HCEC 1CT (cell line): ENCODE measurements at places on chromosomes 1 and 21.

DNA sequence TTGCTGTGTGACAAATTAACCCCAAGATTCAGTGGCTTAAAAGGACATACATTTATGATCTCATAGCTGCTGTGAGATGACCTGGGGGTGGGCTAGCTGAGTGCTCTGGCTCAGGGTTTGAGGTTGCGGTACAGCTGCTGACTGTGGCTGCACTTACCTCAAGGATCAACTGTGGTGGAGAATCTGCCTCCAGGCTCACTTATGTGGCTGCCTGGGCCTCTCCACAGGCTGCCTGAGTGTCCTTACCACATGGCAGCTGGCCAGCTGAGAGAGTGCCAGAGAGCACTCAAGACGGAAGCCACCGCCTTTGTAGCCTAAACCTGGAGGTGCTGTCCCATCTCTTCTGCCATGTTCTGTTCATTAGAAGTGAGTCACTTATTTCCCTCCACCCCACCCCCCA, 5.7 kb downstream of the LRRC71 start:
- peak; percentile 7 for DNase-seq

DNA sequence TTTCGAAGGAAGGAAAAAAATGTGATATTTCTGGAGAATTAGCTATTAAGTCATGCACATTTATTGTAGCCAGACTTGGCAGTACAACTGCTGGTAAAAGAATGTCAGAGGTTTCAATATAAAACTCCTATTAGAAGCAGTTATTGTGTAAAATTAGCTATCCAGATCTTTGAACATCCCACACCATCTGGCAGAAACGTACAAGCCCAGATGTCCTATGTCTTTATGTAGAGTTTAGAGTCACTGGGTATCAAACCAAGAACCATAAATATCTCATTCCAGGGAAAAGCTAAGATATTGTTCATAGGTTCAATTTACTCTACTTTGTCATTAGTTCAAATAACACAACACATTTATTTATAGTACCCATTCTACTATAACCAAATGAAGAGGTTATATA, 31.4 kb downstream of the OLFM3 start:
- DNase-seq: no peak

GRCh38 chr1:36542024-36542961, 59.6 kb upstream of the CSF3R start:
- DNase-seq: no peak

DNA sequence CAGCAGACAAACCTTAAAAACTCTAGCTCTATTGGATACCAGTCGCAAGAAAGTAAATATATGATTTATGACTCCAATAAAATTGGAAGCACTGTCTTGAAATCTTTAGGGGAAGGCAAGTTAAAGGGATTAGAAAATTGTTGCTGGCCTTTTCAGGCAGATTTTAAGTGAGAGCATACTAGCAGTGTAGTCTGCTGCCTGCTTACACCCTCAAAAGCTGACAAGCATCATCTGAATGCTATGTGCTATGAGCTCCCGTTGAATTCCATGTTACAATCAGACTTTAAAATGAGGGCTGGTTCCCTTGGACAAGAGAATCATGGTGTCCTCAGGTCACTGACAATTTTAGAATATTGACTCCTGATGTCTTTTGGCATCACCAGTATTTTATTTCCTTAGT, 271.1 kb upstream of the C1orf105 start:
- DNase-seq: peak; percentile 59

GRCh38 chr21:33510826-33511225, 19.3 kb upstream of the DNAJC28 start:
- DNase-seq: no peak

GRCh38 chr1:113786069-113786468, 26.2 kb downstream of the RSBN1 start:
- DNase-seq: peak; percentile 30

DNA sequence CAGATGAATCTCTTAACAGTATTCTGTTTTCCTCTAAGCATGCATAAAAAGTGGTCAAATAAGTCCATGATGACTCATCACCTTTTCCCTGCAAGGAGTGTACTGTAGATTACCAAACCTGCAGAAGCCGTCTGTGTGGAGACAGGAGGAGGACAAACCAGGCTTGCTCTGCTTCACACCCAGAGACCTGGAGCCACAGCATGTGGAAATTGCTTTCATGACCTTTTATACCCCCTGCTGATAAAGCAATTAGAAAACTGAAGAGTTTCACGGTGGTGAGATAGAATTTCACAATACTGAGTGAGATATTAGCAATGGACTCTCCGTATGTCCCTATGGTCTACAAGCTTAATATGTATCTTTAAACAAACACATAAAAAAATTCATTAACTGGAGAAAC, 9.4 kb downstream of the CORT start:
- peak; percentile 72 for DNase-seq

GRCh38 chr21:41894922-41895557, 15.9 kb upstream of the PRDM15 start:
- peak; percentile 59 for DNase-seq

DNA sequence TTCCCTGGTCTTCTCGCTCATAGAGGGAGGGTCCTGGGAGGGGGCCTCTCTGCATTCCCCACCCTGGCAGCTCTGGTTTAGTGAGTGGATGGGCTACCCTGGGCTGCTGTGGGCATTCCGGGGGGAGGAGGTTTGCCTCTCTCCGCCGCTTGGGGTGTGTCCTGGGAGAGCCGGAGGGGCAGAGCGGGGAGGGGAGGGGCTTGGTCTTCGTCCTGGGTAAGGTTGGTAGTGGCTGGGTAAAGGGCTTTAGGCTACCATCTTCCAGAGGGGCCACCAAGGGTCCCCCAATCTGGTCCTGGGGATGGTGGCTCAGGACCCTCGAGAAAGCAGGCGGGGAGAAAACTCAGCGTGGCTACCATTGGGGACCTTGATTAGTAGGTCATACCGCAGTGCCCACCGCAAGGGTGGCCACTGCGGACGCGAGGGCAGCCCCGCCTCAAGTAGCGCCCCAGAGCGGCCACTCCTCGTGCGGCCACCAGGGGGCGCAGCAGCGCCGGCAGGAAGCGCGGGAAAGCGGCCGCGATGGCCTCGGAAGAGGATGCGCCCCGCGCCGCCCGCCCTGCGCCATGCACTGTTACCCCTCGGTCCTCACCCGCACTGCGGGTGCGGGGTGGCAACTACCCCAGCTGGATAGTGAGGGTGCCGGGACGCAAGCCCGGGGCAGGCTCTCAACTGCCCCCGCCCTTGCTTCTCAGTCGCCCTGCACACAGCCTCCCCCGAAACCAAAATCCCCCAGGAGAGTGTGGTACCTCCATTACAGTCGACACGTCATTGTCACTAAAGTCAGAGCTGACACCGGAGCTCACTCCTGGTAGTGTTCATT, 44.1 kb upstream of the SLC25A33 start:
- no peak for DNase-seq

- DNase-seq: no peak
These were observed 3.5 kb upstream of the ICMT start for GRCh38 chr1:6239213-6239752.

GRCh38 chr1:188433425-188433824, 1604.7 kb downstream of the PLA2G4A start:
- DNase-seq: peak; percentile 81

GRCh38 chr1:15042866-15043265, 110.7 kb upstream of the TMEM51 start:
- DNase-seq: no peak

DNA sequence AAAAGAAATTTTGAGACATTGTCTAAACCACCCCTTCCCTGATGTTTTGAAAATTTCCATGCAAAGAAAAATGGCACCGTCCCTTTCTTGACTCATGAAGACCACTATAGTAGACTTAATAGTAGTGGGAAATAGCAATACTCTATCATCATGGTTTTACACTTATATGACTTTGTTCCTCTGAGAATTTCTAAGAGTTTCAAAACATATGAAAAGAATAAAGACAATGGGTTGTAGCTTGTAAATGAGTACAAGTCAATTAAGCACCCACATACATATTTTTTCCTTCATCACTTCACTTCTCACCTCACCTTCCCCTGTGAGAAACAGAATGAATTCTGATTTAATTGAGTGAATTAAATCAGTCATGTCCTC, 151.7 kb downstream of the LYPLAL1 start:
- DNase-seq: no peak

GRCh38 chr1:177246710-177247580, 76.2 kb downstream of the BRINP2 start:
- DNase-seq: peak; percentile 6

DNA sequence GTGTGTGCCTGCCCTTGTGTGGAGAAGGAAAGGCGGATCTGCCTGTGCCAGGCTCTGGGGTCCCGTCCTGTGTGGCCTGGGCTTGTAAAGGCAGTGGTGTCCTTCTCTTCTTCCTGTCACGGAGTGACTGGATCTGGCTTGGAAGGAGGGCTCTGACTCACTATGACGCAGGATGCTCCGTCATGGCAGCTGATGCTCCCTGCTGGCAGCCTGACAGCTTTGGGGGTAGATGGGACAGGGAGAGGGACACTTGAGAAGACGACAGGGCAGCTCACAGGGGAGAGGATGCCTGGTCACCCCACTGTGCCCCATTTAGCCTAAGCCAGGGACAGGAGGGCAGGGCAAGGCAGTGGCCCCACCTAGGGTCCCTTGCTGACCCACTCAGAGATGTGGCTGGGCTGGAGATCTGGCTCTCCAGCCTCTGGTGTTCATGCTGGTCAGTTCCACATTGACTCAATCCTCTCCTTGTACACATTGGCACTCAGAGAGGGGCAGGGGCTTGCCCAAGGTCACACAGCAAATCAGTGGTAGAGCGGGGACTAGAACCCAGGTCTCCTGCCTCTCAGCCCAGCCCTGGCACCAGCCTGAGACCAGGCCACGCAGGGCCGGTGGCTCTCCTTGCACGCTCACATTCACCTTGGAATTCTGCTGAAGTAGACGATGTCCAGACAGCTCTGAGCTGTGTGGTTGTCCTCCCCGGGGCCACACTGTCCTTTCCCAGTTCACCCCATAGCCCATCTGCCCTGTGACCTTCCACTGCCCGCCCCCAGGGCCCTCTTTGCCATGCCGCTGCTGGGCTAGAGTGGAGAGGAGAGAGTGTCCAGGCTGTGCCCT, 2.8 kb upstream of the FAM131C start:
- peak; percentile 90 for DNase-seq

- no peak for DNase-seq
These were observed 200.6 kb downstream of the PRDM2 start for GRCh38 chr1:13900583-13900982.

GRCh38 chr1:221795380-221795779, 53.5 kb upstream of the DUSP10 start:
- no peak for DNase-seq

DNA sequence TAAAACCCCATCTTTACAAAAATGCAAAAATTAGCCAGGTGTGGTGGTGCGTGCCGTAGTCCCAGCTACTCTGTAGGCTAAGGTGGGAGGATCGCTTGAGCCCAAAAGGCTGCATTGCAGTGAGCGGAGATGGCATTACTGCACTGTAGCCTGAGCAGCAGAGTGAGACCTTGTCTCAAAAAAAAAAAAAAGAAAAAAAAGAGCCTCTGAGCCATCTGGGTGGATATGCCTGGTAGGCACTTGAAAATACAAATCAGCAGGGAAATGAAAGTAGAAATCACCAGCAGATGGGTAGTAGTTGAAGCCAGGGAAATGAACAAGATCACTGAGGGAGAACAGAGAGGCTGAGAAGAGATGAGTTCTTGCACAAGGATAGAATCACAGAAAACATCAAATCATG, 131.0 kb upstream of the HMCN1 start:
- no peak for DNase-seq

GRCh38 chr1:167661527-167662426, 31.7 kb downstream of the RCSD1 start:
- peak; percentile 96 for DNase-seq

GRCh38 chr1:94633051-94633450, 91.5 kb upstream of the F3 start:
- peak; percentile 56 for DNase-seq

DNA sequence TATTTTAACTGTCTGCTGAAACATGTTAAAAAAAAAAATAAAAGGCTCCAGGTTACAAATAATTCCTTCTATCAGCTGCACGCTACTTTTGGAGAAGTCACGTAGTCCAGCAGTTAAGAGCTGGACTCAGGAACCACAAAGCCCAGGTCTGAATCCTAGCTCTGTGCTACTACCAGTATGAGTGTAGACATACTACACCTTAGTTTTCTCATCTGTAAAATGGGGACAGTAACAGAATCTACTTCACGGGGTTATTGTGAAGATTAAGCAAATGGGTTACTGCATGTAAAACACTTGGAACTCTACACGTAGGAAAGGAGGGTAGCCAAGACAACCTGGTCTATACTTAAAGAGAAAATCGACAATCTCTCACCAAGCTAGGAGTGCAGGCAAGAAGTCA, 48.3 kb downstream of the TARBP1 start:
- no peak for DNase-seq

GRCh38 chr1:45526135-45526644, 4.5 kb upstream of the PRDX1 start:
- DNase-seq: no peak

DNA sequence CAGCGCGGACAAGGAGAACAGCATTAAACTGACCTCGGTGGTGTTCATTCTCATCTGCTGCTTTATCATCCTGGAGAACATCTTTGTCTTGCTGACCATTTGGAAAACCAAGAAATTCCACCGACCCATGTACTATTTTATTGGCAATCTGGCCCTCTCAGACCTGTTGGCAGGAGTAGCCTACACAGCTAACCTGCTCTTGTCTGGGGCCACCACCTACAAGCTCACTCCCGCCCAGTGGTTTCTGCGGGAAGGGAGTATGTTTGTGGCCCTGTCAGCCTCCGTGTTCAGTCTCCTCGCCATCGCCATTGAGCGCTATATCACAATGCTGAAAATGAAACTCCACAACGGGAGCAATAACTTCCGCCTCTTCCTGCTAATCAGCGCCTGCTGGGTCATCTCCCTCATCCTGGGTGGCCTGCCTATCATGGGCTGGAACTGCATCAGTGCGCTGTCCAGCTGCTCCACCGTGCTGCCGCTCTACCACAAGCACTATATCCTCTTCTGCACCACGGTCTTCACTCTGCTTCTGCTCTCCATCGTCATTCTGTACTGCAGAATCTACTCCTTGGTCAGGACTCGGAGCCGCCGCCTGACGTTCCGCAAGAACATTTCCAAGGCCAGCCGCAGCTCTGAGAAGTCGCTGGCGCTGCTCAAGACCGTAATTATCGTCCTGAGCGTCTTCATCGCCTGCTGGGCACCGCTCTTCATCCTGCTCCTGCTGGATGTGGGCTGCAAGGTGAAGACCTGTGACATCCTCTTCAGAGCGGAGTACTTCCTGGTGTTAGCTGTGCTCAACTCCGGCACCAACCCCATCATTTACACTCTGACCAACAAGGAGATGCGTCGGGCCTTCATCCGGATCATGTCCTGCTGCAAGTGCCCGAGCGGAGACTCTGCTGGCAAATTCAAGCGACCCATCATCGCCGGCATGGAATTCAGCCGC, 2.5 kb downstream of the S1PR1 start:
- DNase-seq: no peak

- no peak for DNase-seq
These were observed 67.9 kb upstream of the ZBTB40 start for GRCh38 chr1:22383526-22384294.

GRCh38 chr1:41108696-41109275, 87.3 kb upstream of the SLFNL1 start:
- DNase-seq: peak; percentile 35
